Stimulated activated CD8-positive, alpha-beta memory T cell treated with anti-CD3 and anti-CD28 coated beads, Interleukin-7, amount 100 ng/mL, for 1 hour (primary cell): ENCODE measurements at places on chromosomes 6 and 20.

DNA sequence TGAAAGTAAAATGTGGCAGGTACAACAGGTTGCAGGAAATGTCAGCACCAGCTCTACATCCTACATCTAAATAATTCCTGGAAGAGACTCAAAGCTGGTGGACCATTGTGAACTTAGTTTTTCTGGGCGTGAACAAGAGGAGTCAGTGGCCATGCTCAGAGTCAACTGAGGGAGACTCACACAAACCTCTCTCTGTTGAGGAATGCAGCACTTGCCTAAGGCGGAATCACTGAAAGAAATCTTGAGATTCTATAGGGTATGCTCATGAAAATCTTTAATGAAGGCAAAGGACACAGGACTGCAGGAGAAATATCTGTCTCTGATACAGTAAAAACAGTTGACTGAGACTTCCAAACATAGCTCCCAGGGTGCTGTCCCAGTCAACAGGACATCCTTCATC is 22.5 kb downstream of the SLC17A4 start:
- DNase-seq: no peak

- no peak for DNase-seq
These were observed at the start of gene HS3ST5 for GRCh38 chr6:114342826-114343781. Gene HS3ST5 (minus strand): TSS chr6:114343023. CDS start chr6:114062845, 280,178 bp downstream.

DNA sequence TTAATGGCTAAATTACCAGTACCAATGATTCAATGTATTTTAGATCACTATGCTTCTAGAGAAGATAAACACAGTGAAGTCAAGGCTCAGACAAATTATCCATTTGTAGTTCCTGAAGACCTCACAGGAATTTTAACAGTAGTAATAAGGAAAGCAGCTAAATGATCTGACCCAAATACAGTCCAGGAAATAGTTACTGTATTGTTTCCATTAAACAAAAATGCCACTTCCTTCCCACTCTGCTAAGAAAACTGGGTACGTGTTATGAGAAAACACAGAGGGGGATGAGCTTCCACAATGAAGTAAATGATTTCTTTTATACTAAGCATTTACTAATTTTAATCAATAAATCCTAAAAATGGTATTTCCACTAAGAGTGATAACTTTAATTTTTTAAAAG is 127.9 kb downstream of the CDK19 start:
- no peak for DNase-seq

GRCh38 chr6:101018157-101018556 is 137.0 kb upstream of the ASCC3 start:
- DNase-seq: no peak

- no peak for DNase-seq
These were observed 110.1 kb downstream of the GPR63 start for GRCh38 chr6:96727144-96727543.

- DNase-seq: no peak
These were observed 89.7 kb downstream of the MDGA1 start for GRCh38 chr6:37607944-37608343.
